ENCODE measurements at places on chromosomes 7 and 10.

DNA sequence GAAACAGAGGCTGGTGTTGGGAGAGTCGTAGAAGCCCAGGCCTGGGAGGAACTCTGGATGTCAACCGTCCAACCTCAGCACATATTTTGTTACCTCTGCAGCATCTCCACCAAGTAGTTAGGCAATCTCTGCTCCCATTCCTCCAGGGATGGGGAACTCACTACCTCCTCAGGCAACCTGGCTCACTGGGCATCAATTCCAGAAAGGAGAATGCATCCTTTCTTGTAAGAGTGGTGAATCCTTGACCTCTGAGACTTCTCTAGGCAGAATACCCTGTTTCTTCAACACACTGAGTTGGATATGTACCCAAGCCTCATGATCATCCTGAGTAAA lies 136.7 kb upstream of the ZMIZ1 start:
- no peak for DNase-seq

DNA sequence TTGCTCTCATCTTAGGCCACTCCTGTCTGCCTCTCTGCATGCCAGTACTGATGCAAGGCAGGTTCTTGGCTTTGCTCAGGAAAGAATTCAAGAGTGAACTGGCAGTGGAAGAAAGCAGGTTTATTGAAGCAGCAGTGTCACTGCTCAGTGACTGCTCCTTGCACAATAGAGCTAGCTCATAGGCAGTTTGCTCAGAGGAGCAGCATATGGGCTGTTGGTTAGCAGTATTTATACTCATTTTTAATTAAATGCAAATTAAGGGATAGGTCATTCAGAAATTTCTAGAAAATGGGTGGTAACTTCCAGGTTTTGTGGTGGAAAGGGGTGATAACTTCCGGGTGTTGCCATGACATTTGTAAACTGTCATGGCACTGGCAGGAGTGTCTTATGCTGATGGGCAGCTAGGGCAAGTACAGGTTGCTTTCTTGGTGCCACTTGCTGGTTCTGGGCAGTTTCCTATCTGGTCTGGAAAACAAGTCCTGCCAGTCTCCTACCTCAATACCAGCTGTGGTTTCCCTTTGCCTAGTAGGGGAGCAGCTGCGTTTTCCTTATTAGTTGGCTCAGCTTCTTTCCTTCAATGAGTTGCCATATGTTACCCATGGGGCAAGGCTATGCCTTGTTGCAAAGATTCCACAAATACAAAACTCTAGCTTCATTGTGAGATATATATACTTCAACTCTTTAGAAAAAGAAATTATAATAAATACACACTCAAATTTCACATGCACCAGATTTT lies 64.8 kb upstream of the CALD1 start:
- no peak for DNase-seq

DNA sequence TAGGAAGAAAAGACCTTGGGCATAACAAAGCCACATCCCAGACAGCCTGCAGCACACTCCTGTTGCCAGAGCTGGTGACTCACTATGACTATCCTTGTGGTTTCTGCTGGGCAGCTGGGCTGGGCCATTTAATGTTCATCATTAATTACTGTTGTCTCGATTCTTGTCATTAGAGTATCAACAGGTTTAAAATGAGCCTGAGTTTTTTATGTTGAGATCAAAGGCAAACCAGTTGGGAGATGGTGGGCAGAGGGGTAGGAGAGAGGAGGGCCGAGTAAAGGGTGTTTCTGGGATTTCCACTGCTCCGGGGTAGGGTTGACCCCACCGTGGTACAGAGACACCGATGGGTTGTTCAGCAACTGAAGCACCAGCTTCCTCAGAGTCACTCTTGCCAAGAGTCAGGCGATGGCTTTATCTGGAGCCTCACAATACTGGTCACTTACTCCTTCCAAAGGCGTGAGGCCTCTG lies 128.7 kb upstream of the LYZL1 start:
- DNase-seq, result no peak

DNA sequence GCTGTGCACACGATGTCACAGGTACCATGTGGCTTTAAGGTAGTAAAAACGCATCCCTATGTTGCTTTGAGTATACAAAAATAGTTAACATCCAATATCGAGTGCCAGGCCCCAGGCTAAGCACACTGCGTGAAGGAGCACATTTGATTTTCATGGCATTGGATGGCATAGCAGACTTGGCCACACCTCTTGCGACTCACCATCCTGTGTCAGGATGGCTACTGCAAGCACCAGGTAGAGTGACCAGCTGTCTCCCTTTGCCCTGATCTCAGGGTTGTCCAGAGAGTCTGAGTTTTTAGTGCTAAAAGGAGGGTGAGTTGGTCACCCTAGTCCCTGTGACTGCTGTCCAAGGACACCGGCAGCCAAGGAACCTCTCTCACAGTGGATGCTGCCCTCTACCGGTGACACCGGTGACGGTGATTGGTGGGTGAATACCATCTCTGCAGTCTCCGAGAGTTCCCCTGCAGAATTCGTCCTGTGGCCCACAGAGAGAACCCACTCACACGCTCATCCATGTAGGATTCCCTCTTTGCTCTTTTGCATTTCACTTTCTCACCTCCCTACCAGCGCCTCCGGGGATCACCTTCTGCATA lies 76.1 kb downstream of the BICC1 start:
- no peak for DNase-seq

GRCh38 chr7:43649755-43650274 lies 66.9 kb downstream of the STK17A start:
- no peak for DNase-seq

GRCh38 chr10:102628451-102628911 lies 15.8 kb upstream of the TRIM8 start:
- DNase-seq, result peak; percentile 80

GRCh38 chr10:119113751-119114732 lies 10.1 kb downstream of the DENND10 start:
- DNase-seq, result no peak

- no peak for DNase-seq
Measured at GRCh38 chr7:133947458-133948254, 179.5 kb upstream of the LRGUK start.

DNA sequence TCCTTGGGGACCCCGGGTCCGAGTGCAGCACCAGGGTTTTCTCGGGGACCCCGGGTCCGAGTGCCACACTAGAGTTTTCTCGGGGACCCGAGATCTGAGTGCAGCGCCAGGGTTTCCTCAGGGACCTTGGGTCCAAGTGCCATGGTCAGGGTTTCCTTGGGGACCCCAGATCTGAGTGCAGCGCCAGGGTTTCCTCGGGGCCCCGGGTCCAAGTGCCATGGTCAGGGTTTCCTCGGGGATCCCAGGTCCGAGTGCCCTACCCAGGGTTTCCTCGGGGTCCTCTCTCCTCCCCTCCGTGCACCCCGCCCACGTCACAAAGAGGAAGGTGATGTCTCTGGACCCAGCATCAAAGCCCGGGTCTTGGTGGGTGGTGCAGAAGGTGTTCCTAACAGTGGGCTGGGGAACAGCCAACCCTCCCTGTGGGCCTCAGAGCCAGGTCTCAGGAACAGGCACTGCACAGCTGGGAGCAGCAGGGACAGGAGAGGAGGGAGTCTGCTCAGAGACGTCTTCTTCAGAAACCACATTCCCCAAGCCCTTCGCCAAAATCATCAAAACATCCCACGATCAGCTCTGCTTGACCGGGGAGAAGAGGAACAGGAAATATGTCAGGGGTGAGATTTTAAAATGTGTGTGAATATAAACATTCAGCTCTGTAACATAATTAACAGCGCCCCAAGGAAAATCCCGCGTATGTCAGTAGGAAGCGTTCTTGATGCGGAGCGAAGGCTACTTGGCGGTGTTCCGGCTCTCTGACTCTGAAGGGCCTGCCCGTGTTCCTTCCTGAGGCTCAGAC lies 540.7 kb downstream of the DNAJB6 start:
- DNase-seq, result no peak

DNA sequence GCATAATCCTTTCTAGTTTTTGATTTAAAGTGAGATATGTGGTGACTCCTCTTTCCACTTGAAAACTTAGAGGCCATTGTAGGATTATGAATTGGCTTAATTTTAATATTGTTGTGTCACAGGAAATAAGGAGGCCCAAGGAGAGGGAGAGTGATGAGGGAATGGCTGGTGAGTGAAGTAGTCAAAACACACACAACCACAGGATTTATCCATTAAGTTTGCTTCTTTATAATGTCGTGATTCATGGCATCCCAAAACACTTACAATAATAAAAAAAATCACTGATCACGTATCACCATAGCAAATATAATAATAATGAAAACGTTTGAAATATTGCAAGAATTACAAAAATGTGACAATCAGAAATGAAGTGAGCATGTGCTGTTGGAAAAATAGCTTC lies 1215.5 kb upstream of the LRRTM3 start:
- no peak for DNase-seq

- no peak for DNase-seq
Measured at GRCh38 chr10:33129141-33129995, 171.3 kb upstream of the ITGB1 start.

GRCh38 chr7:151833213-151833651 lies 43.7 kb downstream of the PRKAG2 start:
- no peak for DNase-seq

- no peak for DNase-seq
Measured at GRCh38 chr10:78740976-78741915, 327.5 kb upstream of the ZMIZ1 start.

DNA sequence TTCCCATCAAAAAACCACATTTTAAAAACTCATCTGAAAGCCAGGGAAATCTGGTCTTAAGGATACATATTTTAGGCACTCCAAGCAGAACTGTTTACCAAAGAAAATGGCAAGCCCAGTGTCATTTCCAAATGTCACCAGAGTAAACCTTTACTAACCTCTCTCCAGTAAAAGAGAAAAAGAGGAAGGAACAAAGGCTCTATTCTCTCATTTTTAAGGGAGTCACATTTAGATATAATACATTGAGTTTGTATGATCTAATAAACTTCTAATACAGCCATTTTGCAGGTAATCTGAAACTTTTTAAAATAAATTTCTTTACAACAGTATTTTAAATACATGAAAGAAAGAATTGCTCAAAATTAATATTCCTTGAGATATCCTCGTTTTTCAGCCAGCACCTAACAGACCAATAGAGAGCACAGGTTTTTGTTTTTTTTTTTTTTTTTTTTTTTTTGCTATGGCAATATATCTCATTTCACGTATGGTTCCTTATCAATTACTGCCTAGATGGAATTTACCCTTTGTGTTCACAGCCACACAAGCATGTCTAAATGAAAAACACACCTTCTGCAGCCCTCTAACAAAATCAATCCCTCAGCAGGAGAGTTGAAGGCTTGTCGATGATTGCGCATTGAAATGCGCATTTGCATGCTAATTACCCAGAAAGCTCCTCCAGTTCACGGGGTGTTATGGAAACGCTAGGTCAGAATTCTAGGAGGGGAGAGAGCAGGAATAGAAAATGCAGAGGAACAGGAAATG lies 39.8 kb upstream of the MSRB2 start:
- no peak for DNase-seq

- DNase-seq, result no peak
Measured at GRCh38 chr7:129136887-129137642, 7.4 kb upstream of the TSPAN33 start.

DNA sequence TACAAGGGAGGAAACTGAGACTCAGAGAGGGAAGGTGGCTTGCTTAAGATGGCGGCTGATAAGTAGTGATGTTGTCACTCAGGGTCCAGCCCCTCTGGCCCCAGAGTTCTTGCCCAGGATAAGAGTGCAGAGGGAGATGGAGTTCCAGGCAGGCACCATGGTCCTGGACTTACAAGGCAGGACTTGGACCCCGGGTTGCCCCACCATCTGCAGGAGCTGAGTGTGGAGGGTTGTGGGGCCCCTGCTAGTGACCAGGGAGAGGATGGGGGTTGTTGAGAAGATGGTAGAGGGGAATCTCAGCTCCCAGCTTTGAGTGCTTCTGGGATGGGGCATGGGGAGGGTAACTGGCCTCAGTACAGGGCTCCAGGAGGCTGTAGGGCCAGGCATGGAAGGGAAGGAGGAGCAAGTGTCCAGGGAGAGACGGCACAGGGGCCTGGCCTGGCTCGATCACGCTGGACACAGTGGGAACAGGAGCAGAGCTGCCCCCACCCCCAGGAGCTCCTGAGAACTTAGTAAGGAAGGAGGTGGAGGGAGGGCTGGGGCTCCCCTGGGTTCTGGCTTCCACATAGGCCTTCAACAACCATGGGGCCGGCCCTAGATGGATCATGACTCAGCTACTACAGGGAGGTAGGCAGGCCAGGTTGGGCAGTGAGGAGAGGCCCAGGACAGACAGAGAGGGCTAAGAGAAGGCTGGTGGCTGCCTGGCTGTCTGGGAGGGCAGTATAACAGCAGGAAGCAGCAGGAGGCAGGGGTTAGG lies 28.2 kb downstream of the PPIF start:
- DNase-seq, result no peak

GRCh38 chr7:91140982-91141381 lies 123.3 kb upstream of the FZD1 start:
- DNase-seq, result no peak

- DNase-seq, result no peak
Measured at GRCh38 chr10:132189810-132190422, 3.2 kb downstream of the DPYSL4 start.

DNA sequence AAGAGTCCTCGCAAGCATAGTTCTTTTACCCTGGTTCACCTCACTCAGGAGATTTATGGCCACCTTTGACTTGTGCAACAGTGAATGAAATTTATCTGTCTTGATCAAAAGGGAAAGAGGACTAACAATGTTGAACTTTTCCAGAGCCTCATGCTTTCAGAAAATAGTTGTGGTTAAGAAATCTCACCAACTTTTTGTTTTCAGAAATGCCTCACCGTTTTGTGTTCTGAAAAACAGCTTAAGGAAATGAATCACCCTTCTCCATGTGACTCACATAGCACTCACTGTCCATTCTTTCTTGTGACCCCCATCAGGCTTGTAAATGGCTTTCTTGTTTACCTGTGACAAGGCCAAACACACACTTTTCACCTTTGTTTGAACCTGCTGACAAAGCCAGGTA lies 148.6 kb upstream of the FAM3C start:
- no peak for DNase-seq
